ENCODE measurements at places on chromosomes 7 and 10.
A peak's percentile ranks its signal among the peaks of the same experiment; 100 is the strongest.

GRCh38 chr10:25959540-25960232 is 25.7 kb downstream of the MYO3A start:
- no peak for DNase-seq

GRCh38 chr10:52469970-52470705 is 156.1 kb downstream of the DKK1 start:
- no peak for DNase-seq

DNA sequence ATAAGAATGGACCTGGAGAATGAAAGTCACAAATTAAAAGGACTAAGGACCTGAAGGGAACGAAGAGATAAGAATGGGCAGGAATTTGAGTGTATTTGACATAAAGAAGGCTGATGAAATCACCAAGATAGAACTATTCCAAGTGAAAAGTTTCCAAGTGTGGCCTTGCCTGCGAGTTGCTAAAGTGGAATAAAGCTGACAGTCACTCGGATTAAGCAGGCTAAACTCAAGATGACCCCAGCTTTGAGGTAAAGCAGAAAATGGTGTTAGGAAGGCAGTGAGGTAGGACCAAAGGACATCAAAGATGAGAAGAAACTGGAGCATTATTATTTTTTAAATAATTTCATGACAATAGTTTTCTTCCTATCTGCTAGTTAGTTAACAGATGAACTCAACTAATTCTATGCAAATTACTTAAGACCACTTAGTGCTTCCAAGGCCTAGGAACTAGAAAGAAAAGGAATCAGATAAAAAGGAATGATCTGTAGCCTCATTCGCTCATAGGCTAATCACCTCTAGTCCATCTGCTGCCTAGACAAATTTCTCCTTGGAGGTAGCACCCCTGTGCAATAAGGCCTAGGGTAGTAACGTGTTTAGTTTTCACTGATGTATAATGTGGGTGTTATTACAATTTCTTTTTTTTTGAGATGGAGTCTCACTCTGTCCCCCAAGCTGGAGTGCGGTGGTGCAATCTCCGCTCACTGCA is 34.5 kb downstream of the EZH2 start:
- no peak for DNase-seq

GRCh38 chr7:79778786-79779770 is 325.6 kb upstream of the MAGI2 start:
- no peak for DNase-seq

GRCh38 chr10:20858292-20859124 is 38.6 kb downstream of the NEBL start:
- DNase-seq, result no peak

GRCh38 chr10:5888843-5889623 is 660 bp downstream of the ANKRD16 start:
- peak; percentile 1 for DNase-seq

DNA sequence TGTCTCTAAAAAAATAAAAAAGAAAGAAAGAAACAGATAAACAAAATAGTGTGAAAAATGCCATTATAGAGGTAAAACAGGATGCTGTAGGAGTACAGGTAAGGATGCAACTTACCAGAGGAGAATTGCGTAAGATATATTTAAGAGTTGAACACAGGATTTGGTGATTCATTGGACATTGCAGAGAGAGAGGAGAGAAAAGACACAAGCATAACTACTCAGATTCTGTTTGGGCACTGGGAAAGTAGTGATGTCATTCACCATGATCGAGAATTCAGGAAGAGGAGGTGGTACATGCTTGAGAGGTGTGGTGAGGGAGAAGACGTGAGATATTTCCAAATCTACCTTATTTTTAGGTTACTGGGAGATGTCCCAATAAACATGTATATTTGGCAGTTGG is 97.6 kb downstream of the AASS start:
- DNase-seq, result no peak

- DNase-seq, result no peak
These were observed 7.9 kb upstream of the NUDCD3 start for GRCh38 chr7:44498230-44498954.

GRCh38 chr10:112767156-112767555 is 182.9 kb upstream of the TCF7L2 start:
- no peak for DNase-seq

DNA sequence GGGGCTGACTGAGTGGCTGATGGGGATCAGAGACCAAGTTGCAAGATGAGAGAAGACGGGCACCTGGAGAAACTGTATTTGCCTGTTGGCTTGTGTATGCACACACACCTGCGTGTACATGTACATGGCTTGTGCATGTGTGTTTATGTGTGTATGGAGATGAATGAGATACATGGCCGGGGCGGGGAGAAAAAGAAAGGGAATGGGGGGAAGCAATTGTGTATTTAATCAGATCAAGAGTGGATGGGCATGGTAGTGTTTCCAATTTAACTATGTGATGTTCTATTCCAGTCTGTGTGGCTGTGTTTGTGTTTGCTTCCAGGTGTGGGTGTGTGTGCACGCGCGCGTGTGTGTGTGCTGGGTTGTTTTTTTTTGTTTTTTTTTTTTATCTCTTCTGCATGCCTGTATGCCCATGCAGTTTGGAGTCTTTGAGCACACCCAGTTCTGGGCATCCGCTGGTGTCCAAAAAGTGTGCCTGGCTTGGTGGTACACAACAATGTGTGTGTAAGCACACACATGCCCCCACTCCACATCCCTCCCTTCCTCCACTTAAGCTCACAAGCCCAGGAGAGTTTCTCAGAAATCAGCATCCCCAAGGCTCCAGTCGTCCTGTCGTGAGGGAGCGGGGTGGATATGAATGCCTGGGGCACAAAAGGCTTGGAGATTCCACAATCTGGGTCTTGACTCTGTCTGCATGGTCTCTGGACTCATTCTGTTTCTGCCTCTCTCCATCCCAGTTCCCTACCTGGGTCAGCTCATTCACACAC is 2.5 kb upstream of the VGF start:
- no peak for DNase-seq

DNA sequence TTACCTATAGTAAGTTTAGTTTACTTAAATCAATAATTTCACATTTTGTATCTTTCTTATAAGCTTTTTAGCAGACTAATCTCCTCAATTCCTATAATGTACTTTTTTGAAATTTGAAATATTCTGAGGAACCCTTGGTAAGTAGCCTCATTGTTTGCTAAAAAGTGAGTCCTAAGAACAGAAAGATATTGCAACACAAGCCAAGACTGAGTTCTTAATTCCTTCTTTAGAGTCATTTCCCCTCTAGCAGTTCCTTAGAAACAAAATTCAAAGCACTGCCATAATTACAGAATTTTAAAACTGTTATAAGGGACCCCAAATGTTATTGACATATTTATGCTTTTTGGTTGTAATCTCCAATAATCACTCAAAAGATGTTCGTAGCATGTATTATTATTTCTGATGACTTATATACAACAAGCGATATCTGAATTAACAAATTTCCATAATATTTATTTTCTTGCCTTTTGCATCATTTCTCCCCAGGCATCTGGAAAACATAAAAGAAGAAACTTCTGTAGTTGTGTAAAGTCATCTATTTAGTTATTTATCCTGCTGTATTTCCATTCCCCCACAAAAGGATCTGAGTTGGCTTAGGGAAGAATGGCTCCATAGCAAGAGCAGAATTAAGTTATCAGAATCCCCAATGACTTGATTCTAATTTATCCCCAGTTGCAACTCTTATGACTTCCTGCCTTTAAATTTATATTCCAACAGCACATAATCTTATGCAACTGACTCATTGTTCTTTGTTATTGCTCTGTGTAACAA is 67.8 kb downstream of the TMEM26 start:
- no peak for DNase-seq

DNA sequence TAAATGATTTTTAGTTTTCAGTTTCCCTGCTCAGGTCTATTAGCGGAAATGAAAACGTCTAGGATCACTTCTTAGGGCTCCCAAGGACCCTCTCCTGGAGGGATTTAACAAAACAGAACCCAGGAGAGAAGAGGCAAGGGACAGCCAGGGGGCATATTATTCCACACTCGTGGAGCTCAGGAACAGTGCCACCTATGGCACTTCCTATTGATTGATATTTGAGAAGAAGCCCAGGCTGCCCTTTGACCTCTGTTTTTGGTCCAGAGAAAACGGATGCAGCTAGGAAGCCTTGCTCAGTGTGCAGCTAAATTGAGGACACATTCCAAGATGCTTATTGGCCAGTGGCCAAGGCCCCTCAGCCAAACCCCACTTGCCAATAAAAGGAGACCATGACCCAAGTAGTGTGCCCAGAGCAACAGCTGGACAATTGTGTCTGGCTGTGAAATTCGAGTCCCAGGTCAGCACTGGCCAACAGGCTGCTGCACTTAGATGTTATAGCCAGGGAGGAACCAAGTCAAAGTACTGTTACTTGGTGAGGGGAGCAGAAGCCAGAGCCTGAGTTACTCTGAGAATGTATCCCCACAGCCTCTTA is 24.0 kb upstream of the GPNMB start:
- DNase-seq, result no peak

GRCh38 chr7:111835066-111835465 is 272.8 kb upstream of the IMMP2L start:
- DNase-seq, result no peak

- no peak for DNase-seq
These were observed 4.3 kb downstream of the ANKRD1 start for GRCh38 chr10:90916392-90917237.

DNA sequence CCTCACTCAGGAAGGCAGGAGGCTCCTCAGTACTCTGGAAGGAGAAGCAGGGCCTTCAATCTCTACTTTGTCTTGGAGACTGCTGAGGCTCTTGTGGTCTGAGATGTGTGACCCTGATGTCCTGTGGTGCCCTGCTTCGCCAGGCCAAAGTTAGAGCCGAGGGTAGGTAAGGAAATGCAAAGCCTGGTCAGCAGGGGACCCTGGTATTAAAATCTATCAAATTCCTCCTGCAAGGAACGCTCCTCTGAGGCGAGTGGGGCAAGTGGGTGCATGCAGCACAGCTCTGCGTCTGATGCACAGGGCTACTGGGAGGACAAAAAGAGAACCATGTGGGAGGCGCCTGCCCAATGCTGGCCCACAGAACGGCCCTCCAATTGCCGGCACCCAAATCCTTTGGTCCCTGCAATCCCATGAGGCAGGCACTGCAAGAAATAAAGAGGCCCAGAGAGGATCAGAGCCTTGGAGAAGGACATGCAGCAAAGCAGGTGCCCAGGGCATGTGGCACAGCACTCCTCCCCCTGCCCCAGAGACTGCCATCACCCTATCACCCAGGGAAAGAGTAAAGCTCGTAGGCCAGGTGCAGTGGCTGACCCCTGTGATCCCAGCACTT is 23.1 kb upstream of the ZMIZ1 start:
- no peak for DNase-seq

DNA sequence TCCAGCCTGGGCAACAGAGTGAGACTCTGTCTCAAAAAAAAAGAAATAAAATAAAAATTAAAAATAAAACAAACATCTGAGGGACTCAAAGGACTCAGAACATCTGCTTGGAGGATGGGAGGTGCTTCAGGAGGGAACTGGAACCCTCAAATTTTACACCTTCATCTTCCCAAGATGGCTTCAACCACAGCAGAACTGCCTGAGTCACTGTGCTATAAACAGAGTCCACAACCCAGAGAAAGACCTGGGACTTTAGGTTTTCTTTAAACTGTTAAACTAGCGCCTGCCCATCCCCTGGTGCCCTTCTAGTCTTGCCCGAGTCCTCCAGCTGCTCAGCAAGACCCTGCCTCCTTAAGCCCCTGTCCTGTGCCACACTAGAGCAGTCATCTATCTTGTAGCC is 40.8 kb downstream of the RGS10 start:
- no peak for DNase-seq

DNA sequence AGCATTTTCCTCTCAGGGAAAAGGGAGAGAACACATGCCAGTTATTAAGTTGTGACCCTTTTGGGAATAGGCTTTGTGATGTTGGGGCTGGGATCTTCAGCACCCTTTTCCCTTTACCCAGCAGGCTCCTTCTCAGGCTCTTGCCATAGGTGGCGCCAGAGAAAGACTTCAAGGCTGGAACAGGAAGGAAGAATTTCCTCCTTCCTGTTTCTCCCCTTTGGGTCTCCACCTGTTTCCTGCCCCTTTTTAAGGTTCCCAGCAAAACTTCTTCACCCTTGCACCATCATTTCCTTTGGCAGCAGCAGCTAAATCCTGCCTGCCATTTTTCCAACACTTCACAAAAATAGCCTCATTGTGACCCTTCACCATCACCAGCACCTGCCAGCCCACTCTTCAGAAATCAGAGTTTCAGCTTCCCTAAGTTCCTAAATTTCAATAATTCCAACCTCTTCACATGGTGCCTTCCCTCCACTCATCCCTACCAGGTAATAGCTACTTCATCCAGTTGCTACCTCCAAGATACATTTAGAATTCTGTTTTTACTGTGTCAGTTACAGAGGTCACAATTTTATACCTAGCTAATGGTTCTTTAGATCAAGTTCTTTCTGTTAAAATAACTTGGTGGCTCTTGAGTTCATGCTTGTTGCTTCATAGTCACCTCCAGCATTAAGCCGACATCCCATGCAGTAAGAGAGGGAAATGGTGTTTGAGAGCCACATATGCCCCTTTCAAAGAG is 22.4 kb upstream of the FOXK1 start:
- no peak for DNase-seq

DNA sequence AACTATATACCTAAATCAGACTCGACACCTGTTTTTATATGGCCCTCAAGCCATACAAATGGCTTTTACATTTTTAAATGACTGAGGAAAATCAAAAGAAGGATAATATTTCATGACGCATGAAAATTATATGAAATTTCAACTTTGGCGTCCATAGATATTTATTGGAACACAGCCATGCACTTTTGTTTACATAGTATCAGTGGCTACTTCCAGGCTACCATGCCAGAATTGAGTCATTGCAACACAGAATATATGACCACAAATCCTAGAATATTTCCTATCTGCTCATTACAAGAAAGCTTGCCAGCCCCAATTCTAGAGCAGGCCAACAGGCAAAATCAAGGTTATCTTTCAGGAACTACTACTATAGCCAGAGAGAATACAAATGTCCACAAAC is 29.3 kb downstream of the AFAP1L2 start:
- DNase-seq, result no peak

- no peak for DNase-seq
These were observed 126.6 kb downstream of the SORBS1 start for GRCh38 chr10:95434583-95434982.

DNA sequence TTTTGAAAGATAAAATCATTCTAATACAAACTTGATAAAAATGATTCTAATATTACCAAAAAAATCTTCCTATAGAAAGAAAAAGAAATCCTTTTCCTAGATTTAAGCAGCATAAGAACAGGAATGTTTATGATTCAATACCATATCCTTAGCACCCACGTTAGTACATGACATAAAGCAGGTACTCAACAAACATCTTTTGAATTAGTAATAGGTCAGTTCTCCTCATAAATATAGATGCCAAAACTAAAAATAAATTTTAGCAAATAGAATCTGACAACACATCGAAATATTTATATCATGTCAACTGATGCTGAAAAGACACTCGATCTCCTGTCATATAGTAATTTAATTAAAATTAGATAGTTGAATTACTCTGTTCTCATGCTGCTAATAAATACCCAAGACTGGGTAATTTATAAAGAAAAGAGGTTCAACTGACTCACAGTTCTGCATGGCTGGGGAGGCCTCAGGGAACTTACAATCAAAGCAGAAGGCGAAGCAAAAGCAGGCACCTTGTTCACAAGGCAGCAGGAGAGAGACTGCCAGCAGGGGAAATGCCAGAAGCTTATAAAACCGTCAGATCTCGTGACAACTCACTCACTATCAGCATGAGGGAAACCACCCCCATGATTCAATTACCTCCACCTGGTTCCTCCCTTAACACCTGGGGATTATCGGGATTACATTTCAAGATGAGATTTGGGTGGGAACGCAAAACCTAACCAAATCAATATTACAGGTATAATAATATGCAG is 191.8 kb downstream of the HTR7 start:
- no peak for DNase-seq

Measured in activated CD8-positive, alpha-beta memory T cell treated with anti-CD3 and anti-CD28 coated beads for 4 hours (primary cell).